ENCODE measurements at places on chromosomes 7 and 10.

DNA sequence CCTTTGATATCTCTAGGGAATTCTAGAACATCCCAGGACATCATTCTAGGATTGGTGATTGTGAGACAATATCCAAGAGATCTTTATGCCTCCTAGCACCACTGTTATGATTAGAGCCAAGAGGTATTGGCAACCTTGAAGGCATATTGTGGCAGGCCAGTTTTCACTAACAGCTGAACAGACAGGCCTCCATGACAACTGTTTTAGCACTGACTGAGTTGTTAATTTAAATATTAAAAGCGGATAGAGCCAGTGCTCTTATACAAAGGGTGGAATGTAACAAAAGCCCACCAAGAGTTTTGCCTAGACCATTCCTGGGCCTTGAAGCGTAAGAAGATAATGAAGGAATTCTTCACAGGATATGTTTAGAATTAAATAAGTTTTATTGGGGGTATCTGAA is 131.9 kb downstream of the DGKB start:
- no peak for DNase-seq
- no peaks in the 10 kb centered on the region for H3K27me3 ChIP-seq
- no peak overlapping the region for H3K27ac ChIP-seq
- peaks cover 2% of the 10 kb centered on the region for H3K4me1 ChIP-seq
- no peaks in the 10 kb centered on the region for H3K36me3 ChIP-seq

DNA sequence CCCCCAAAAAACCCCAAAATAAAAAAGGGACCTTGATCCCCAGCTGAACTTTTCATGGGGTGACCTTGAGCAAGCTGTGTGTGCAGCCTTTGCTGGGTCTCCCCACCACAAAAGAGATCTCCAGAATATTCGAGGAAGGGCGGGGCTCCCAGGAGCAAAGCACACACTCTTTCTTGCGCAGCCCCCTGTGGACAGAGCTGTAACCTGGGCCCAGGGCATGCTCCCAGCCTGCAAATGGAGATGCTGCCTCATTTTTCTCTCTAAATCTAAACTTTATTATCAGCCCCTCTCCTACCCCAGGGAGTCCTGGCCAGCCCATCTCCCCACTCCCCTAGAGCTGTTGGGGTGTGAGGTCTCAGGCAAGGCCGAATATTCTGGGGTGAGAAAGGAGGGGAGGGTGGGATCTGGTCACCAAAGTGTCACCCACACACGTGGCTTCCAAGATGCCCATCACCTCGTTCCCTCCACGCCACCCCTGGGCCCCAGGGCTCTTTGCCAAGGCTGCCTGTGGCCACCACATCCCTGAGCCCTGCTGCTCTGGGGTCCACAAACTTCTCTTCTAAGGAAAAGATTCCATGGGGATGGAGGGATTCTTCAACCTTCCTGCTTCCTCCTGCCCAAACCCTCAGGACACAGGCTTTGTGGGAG is 1.7 kb upstream of the CALML3 start:
- no peak overlapping the region for H3K27ac ChIP-seq
- no peaks in the 10 kb centered on the region for H3K4me1 ChIP-seq
- H3K27me3 ChIP-seq = no peaks in the 10 kb centered on the region

GRCh38 chr10:44759122-44759521 is 152.0 kb upstream of the TMEM72 start:
- H3K36me3 ChIP-seq = no peaks in the 10 kb centered on the region
- no peak overlapping the region for H3K27ac ChIP-seq
- no peaks in the 10 kb centered on the region for H3K27me3 ChIP-seq
- H3K4me3 ChIP-seq = no peak overlapping the region
- DNase-seq = no peak

GRCh38 chr10:77267703-77268675 is 369.6 kb downstream of the KCNMA1 start:
- no peak for DNase-seq
- no peaks in the 10 kb centered on the region for H3K36me3 ChIP-seq
- H3K27ac ChIP-seq = no peak overlapping the region
- H3K27me3 ChIP-seq = peaks cover 2% of the 10 kb centered on the region

- no peak overlapping the region for H3K4me3 ChIP-seq
- no peaks in the 10 kb centered on the region for H3K27me3 ChIP-seq
- no peak for DNase-seq
- no peak overlapping the region for H3K27ac ChIP-seq
Measured at GRCh38 chr10:24542314-24543270, 181.1 kb downstream of the ARHGAP21 start.

DNA sequence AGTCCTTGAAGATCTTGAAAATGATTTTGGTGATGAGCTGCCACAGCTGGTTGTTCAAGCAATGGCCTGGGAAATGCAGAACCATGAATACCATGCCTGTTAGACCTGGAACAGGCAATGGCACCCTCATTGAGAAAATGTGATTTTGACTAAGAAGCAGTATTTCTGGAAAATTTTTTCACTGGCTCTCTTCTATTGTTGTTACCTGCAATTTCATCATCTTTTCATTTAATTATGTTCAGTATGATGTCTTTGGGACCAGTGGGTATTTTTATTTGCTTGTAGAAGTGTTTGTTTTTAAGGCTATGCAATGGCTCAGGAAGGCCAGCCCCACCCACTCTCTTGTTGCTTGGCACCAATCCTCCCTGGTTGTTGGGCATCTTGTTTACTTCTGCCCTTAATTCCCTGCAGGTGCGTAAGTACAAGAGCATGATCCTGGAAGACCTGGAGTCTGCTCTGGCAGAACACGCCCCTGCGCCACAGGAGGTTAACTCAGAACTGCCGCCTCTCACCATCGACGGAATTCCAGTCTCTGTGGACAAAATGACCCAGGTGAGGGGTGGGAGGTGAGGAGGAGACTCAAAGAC is 78.6 kb downstream of the NRF1 start:
- H3K27me3 ChIP-seq = no peaks in the 10 kb centered on the region
- peaks cover 8% of the 10 kb centered on the region for H3K36me3 ChIP-seq
- no peak overlapping the region for H3K27ac ChIP-seq

GRCh38 chr10:117970962-117971361 is 75.8 kb downstream of the RAB11FIP2 start:
- no peaks in the 10 kb centered on the region for H3K36me3 ChIP-seq
- no peak for DNase-seq
- H3K27me3 ChIP-seq = no peaks in the 10 kb centered on the region
- H3K4me1 ChIP-seq = no peaks in the 10 kb centered on the region
- H3K4me3 ChIP-seq = no peak overlapping the region
- H3K27ac ChIP-seq = no peak overlapping the region

DNA sequence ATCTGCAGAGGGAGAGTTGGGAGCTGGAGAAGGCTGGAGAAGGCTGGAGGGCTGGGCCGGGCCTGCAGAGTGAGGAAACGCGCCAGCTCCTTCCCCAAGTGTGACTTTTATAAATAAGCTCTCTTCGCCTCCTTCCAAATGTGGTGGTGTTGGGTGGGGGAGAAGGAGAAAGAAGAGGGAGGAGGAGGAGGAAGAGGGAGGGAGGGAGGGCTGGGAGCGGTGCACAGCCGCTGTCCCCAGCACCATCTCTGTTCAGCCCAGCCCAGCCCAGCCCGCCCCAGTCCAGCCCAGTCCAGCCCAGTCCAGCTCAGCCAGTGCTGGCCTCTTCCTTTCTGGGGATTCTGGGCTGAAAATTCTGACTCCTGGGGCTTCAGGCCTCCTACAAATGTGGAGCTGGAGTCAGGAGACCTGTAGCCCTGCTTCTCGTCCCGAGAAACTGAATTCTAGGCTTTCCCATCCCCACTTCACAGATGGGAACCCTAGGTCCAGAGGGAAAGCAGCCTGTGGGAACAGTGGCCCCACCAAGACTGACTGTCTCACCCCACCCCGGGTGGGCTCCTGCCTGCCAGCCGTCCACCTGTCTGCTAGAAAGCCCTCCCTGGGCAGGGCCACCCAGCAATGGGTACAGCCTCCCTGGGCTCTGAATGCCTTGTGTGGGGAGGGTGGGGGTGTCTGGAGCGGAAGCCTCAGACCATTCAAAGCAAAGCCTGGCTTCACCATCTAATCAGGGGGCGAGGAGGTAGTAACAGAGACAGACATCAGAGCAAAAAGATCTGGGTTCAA is 2.3 kb downstream of the STX1A start:
- H3K36me3 ChIP-seq = no peaks in the 10 kb centered on the region
- peaks cover 35% of the 10 kb centered on the region for H3K4me1 ChIP-seq
- peak overlapping the region; percentile 98 for H3K27ac ChIP-seq
- H3K4me3 ChIP-seq = peak overlapping the region; percentile 12
- no peaks in the 10 kb centered on the region for H3K27me3 ChIP-seq

GRCh38 chr10:73597346-73597745 is 6.2 kb upstream of the USP54 start:
- H3K27ac ChIP-seq = no peak overlapping the region
- no peak overlapping the region for H3K4me3 ChIP-seq
- H3K4me1 ChIP-seq = peaks cover 10% of the 10 kb centered on the region
- no peaks in the 10 kb centered on the region for H3K27me3 ChIP-seq
- no peaks in the 10 kb centered on the region for H3K36me3 ChIP-seq

- no peaks in the 10 kb centered on the region for H3K36me3 ChIP-seq
- H3K27ac ChIP-seq = no peak overlapping the region
- H3K4me1 ChIP-seq = no peaks in the 10 kb centered on the region
- H3K4me3 ChIP-seq = no peak overlapping the region
- no peak for DNase-seq
- H3K27me3 ChIP-seq = no peaks in the 10 kb centered on the region
Measured at GRCh38 chr7:96430356-96430755, 108.5 kb upstream of the SLC25A13 start.

DNA sequence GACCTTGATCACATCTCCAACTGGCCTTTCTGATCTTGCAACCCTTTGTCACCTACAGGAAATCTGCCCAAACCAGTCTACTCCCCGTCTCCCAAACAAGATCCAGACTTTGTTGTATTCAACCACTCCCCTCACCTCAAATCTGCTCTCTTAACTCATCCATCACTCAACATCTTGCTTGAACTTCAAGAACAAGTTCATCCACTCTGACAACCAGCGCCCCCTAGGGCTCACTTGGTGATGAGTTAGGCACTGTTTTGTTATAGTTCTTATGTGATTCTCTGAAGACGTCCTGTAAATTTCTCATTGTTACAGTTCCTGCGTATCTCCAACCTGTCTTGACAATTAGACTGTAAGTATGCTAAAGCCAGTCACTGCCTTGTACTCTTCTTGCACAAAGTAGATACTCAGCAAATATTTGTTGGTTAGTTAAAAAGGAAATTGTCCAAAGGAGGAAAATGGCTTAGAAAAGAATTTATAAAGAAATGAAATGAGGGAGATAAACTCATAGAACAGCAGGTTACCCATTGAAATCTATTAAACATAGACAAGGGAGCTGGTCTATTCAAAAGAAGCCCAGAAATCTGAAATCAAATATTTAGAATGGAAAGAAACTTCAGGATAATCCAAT is 5.3 kb downstream of the FRMD4A start:
- H3K27ac ChIP-seq = no peak overlapping the region
- peaks cover 10% of the 10 kb centered on the region for H3K4me1 ChIP-seq
- DNase-seq = peak; percentile 35

DNA sequence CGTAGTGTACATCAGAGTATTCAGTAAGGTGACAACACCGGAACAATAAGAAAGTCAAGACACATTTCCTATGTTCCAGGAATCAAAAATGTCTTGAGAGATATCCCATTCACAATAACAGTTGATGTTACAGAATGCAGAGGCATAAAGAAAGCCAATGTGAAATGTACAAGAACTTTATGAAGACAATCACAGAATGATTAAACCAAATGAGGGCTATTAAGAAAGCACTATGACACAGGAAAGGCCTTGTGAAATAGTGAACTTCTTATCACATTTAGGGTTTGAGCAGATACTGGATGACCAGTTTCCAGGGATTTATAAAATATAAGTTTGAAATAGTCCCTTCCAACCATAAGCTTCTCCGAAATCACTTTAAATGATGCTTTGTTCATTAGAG is 52.7 kb downstream of the VWDE start:
- no peak overlapping the region for H3K27ac ChIP-seq
- DNase-seq = no peak
- H3K4me3 ChIP-seq = no peak overlapping the region
- no peaks in the 10 kb centered on the region for H3K4me1 ChIP-seq

Measured in endothelial cell of umbilical vein (primary cell).